IMR-90 (cell line): ENCODE measurements at places on chromosomes 11 and 22. TPM values are rescaled to one million over a fixed set of nuclear protein-coding genes. Genes with fewer than 3 reads are reported as not detected.

GRCh38 chr11:45141171-45141570, 5.3 kb upstream of the PRDM11 start:
- peaks cover 2% of the 10 kb centered on the region; the same call in 1 of the 2 replicates for H3K4me1 ChIP-seq
- H3K4me3 ChIP-seq: no peak overlapping the region
- peaks cover 33% of the 10 kb centered on the region for H3K27me3 ChIP-seq
- no peak for DNase-seq

- no peak overlapping the region for H3K4me3 ChIP-seq
- no peak overlapping the region for H3K27ac ChIP-seq
- peaks cover 10% of the 10 kb centered on the region; the same call in 1 of the 2 replicates for H3K4me1 ChIP-seq
Observed at GRCh38 chr22:25363474-25363873, 144.0 kb downstream of the CRYBB2 start.

GRCh38 chr11:70608568-70609470, 210.5 kb downstream of the CTTN start:
- no peaks in the 10 kb centered on the region for H3K36me3 ChIP-seq
- peak; percentile 49 for DNase-seq
- no peaks in the 10 kb centered on the region; the same call in 1 of the 2 replicates for H3K27me3 ChIP-seq
- H3K4me3 ChIP-seq: no peak overlapping the region
- no peak overlapping the region for H3K27ac ChIP-seq

GRCh38 chr11:96967616-96968015, 577.8 kb downstream of the JRKL start:
- H3K4me1 ChIP-seq: no peaks in the 10 kb centered on the region
- no peaks in the 10 kb centered on the region for H3K36me3 ChIP-seq
- H3K27me3 ChIP-seq: no peaks in the 10 kb centered on the region
- no peak for DNase-seq
- no peak overlapping the region for H3K27ac ChIP-seq

- no peak for DNase-seq
- H3K36me3 ChIP-seq: peaks cover 4% of the 10 kb centered on the region; the same call in 1 of the 2 replicates
- no peak overlapping the region for H3K27ac ChIP-seq
Observed at GRCh38 chr11:85665733-85666132, 804 bp upstream of the CREBZF start.

DNA sequence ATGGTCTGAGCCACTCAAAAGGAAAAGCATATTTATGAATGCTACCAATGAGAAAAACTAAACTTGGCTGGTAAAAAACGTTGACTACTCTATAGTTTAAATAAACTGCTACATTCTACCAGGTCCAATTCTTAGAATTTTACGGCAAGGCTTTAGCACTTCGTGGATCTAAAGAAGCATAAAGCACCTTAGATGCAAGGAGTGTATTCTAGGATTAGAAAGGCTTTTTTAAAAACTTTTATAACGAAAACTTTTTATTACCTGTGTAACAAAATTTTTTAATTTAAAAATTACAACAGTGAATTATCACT, 13.9 kb downstream of the PHF21A start:
- H3K4me1 ChIP-seq: peaks cover 2% of the 10 kb centered on the region; the same call in 1 of the 2 replicates
- no peak overlapping the region for H3K4me3 ChIP-seq
- no peaks in the 10 kb centered on the region for H3K27me3 ChIP-seq
- H3K36me3 ChIP-seq: no peaks in the 10 kb centered on the region
- H3K27ac ChIP-seq: no peak overlapping the region

DNA sequence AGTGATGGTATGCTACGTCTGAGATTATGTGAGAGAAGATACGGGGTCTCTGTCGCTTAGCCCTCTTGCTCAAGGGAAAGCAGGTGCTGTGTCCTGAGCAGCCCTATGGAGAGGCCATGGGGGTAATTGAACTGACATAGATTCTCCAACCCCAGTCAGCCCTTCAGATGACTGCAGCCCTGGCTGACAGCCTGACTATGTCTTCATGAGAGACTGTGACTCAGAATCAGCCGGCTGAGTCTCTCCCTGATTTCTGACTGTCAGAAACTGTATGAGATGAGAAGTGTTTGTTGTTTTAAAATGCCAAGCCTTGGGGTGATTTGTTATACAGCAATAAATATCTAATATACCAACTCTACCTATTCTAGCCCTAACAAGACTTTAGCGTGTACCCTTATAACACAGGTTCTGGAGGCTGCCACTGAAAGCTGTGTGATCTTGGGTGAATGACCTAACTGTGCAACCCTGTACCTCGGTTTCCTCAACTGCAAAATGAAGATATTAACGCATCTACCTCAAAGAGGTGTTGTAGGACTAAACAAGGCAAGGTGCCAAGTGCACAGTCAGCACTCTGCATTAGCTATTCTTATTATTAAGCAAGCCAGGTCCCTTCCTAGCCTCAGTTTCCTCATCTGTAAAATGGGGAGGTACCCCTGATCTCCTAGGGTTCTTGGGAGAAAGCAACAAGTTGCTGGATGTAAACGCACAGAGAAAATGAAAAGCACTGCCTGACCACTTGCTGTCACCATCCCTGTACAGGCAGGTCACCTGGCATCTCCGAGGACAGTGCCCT, 24.9 kb downstream of the SLC43A1 start:
- no peak overlapping the region for H3K27ac ChIP-seq
- no peaks in the 10 kb centered on the region for H3K27me3 ChIP-seq
- peaks cover 34% of the 10 kb centered on the region for H3K36me3 ChIP-seq
- H3K4me1 ChIP-seq: no peaks in the 10 kb centered on the region
- no peak overlapping the region for H3K4me3 ChIP-seq
- peak; percentile 38 for DNase-seq

- H3K4me1 ChIP-seq: peaks cover 4% of the 10 kb centered on the region
- no peak overlapping the region for H3K27ac ChIP-seq
- H3K4me3 ChIP-seq: no peak overlapping the region
- no peaks in the 10 kb centered on the region for H3K27me3 ChIP-seq
- H3K36me3 ChIP-seq: peaks cover 48% of the 10 kb centered on the region
- DNase-seq: no peak
Observed at GRCh38 chr11:63816732-63817131, 3.5 kb downstream of the SPINDOC start.

Gene FTH1
- total RNA-seq: 344 and 385 TPM in 2 replicates

Gene KCNJ1
- not detected in 2 replicates for total RNA-seq

Gene BARX2
- not detected in 2 replicates for total RNA-seq

Gene UQCC3
- total RNA-seq: 5.7 and 6.7 TPM in 2 replicates

Gene PRG3
- not detected in 2 replicates for total RNA-seq

Gene OR4C15
- total RNA-seq: not detected in 2 replicates

Gene OR51E2
- 0.56 and 0.72 TPM in 2 replicates for total RNA-seq

Gene TSSK2
- not detected in 2 replicates for total RNA-seq

Gene MS4A8
- not detected in 2 replicates for total RNA-seq

Gene P4HA3
- 2.8 and 2.9 TPM in 2 replicates for total RNA-seq

Gene C11orf52
- total RNA-seq: 0.28 and 0.90 TPM in 2 replicates
